PC-9 (cell line): ENCODE measurements at places on chromosomes 1 and 21. TPM values are rescaled to one million over a fixed set of nuclear protein-coding genes. Genes with fewer than 3 reads are reported as not detected.

GRCh38 chr21:18006691-18007090 lies 187.5 kb upstream of the C21orf91 start:
- H3K4me1 ChIP-seq, result no peaks in the 10 kb centered on the region
- H3K36me3 ChIP-seq, result no peaks in the 10 kb centered on the region
- DNase-seq, result no peak
- H3K4me3 ChIP-seq, result no peak overlapping the region

DNA sequence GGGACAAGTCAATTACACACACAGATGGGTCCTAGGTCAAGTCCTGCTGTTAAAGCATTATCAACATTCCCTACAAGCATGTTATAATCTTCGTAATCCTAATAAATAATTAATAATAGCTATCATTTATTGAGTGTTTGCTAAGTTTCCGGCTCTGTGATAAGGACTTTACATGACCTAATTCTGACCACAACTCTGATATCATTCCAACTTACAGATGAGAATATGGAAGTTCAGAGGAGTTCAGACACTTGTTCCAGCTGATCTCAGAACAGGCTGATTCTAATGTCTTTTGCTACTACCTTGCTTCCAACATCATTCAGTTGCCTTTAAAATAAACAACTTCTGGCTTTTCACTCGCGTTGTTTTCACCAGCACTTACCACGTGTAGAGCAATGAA lies 770.1 kb upstream of the CXADR start:
- H3K27ac ChIP-seq, result no peak overlapping the region
- H3K4me1 ChIP-seq, result no peaks in the 10 kb centered on the region
- DNase-seq, result no peak
- no peak overlapping the region for H3K4me3 ChIP-seq
- no peaks in the 10 kb centered on the region for H3K36me3 ChIP-seq

DNA sequence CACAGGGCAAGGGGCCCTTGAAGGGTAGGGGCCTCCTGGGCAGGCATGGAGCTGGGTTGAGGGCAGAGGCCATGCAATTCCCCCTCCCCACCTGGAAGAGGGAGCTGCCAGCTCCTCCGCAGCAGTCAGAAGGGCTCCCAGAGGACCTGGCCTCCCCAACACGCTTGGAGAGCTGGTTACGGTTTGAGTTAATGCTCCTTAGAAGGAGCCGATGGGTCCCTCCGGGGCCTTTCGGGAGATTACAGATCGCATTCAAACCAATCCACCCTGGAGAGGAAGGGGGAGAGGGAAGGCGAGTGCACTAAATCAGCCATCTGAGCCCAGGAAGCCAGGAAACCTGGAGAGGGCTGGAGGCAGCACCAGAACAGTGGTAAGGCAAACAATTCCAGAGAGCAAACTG lies 106.3 kb upstream of the CSF3R start:
- no peak for DNase-seq
- no peaks in the 10 kb centered on the region for H3K4me1 ChIP-seq
- no peak overlapping the region for H3K4me3 ChIP-seq

DNA sequence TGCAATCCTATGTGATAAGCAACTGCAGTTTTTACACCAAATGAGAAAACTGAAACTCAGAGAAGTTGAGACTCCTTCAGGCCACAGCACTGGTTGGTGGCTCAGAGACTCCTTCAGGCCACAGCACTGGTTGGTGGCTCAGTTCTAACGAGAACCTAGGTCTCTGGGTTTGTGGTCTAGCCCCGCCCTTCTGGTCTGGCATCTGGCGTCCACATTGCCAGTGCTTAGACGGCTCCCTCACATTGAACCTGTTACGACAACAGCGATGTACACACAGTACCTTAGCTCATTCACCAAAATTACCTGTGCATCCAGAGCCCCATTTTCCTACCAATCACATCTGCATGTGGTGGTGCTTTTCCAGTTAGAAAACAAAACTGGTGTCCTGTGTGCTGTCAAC lies 66.1 kb downstream of the NID1 start:
- peak overlapping the region; percentile 85 for H3K27ac ChIP-seq
- H3K36me3 ChIP-seq, result no peaks in the 10 kb centered on the region
- no peak for DNase-seq
- H3K4me1 ChIP-seq, result peaks cover 27% of the 10 kb centered on the region

GRCh38 chr1:17717594-17718535 lies 37.3 kb upstream of the ACTL8 start:
- no peaks in the 10 kb centered on the region for H3K36me3 ChIP-seq
- no peaks in the 10 kb centered on the region for H3K27me3 ChIP-seq
- H3K27ac ChIP-seq, result no peak overlapping the region

DNA sequence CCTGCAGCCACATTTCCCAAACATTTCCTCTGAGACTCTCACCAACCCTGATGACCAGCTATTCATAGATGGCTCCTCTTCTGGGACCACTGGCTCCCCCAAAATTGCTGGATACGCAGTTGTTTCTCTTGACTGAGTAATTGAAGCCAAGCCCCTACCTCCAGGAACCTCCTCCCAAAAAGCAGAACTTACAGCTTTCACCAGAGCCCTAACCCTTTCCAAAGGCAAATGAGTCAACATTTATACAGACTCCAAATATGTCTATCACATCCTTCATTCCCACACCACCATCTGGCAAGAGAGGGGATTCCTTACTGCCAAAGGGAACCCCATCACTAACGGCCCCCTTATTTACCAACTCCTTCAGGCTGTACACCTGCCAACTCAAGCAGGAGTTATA lies 20.3 kb upstream of the CA6 start:
- H3K4me3 ChIP-seq, result no peak overlapping the region
- H3K36me3 ChIP-seq, result no peaks in the 10 kb centered on the region
- no peak overlapping the region for H3K27ac ChIP-seq
- H3K4me1 ChIP-seq, result no peaks in the 10 kb centered on the region
- no peaks in the 10 kb centered on the region; the same call in 1 of the 2 replicates for H3K27me3 ChIP-seq
- DNase-seq, result no peak

DNA sequence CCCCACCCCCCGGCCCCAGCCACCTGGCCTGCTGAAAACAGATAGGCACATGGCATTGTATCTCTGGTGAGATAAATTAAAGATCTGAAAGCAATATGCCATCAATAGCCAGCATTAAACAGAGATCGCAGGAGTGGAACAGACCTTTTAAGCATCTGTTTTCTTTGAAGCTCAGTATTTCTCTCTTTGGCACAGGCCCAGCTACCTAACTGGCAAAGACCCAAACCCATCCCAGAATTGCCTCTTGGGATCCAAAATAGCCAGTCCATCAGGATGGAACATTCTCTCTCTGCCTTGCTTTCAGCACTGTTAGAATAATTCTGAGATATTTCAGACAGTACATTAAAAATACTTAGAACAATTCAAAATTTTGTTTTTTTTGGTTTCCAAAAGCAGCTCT lies 46.0 kb downstream of the KCNJ6 start:
- no peak for DNase-seq
- H3K36me3 ChIP-seq, result no peaks in the 10 kb centered on the region
- H3K27ac ChIP-seq, result no peak overlapping the region
- H3K4me1 ChIP-seq, result no peaks in the 10 kb centered on the region
- H3K27me3 ChIP-seq, result peaks cover 8% of the 10 kb centered on the region

GRCh38 chr1:177872308-177872900 lies 97.5 kb downstream of the SEC16B start:
- no peak for DNase-seq
- no peaks in the 10 kb centered on the region for H3K36me3 ChIP-seq
- no peak overlapping the region for H3K4me3 ChIP-seq
- H3K27me3 ChIP-seq, result peaks cover 42% of the 10 kb centered on the region
- H3K27ac ChIP-seq, result no peak overlapping the region

- H3K4me1 ChIP-seq, result peaks cover 18% of the 10 kb centered on the region
- H3K27ac ChIP-seq, result no peak overlapping the region
- H3K27me3 ChIP-seq, result no peaks in the 10 kb centered on the region
- H3K36me3 ChIP-seq, result no peaks in the 10 kb centered on the region
Measured at GRCh38 chr1:203564024-203564423, 62.6 kb upstream of the ATP2B4 start.

DNA sequence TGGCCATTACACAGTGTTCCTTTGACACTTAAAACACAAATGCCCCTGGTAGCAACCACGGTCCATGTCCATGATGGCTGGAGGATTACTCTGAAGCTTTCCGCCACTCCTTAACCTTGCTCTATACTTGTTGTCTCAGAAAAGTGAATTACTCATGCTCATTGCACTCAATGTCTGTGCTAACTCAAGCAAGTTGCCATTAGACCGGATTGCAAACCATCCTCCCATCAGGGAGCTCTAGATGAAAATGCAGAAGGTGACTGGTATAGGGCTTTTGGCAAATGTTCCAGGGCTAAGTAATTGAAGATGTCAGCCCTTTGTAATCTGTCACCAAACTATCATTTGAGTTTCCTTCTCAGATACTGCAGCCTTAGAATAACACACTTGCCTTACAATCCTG lies 1288.3 kb upstream of the B3GALT2 start:
- H3K36me3 ChIP-seq, result no peaks in the 10 kb centered on the region
- no peaks in the 10 kb centered on the region for H3K4me1 ChIP-seq
- no peak overlapping the region for H3K27ac ChIP-seq
- H3K4me3 ChIP-seq, result no peak overlapping the region
- DNase-seq, result no peak

GRCh38 chr1:206479183-206480125 lies 9.2 kb downstream of the IKBKE start:
- H3K36me3 ChIP-seq, result peaks cover 6% of the 10 kb centered on the region; the same call in 1 of the 2 replicates
- H3K27ac ChIP-seq, result no peak overlapping the region
- no peak overlapping the region for H3K4me3 ChIP-seq

- no peak overlapping the region for H3K27ac ChIP-seq
- no peaks in the 10 kb centered on the region for H3K27me3 ChIP-seq
- H3K4me3 ChIP-seq, result no peak overlapping the region
- no peaks in the 10 kb centered on the region for H3K36me3 ChIP-seq
- H3K4me1 ChIP-seq, result 0 out of 2 replicates have a peak, but pooled peaks cover 5% of the 10 kb centered on the region
Measured at GRCh38 chr1:108345776-108346531, 102.1 kb upstream of the NBPF4 start.

- no peaks in the 10 kb centered on the region for H3K4me1 ChIP-seq
- H3K36me3 ChIP-seq, result no peaks in the 10 kb centered on the region
- H3K27me3 ChIP-seq, result no peaks in the 10 kb centered on the region
- H3K27ac ChIP-seq, result no peak overlapping the region
- no peak overlapping the region for H3K4me3 ChIP-seq
Measured at GRCh38 chr1:106526650-106527049, 529.8 kb upstream of the PRMT6 start.

DNA sequence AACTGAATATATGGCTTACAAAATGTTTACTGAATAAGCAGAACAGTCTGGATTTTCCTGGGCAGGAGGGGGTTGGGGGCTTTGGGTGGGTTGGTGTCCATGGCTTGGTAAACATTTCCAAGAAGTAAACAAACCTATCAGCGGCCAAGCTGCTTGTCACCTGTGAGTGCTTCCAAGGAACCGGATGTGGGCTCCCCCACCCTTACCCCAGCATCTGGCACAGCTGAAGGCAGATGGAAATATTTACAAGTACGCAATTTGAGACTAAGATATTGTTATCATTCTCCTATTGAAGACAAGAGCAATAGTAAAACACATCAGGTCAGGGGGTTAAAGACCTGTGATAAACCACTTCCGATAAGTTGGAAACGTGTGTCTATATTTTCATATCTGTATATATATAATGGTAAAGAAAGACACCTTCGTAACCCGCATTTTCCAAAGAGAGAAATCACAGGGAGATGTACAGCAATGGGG lies at the start of gene CLCA1:
Gene CLCA1, plus strand, starts transcription at position 427 of the 477 bp plus-strand sequence. Its CDS starts 45 bp downstream, at position 472.
- H3K4me1 ChIP-seq, result no peaks in the 10 kb centered on the region
- no peak within 1 kb of the TSS for H3K4me3 ChIP-seq
- no peaks in the 10 kb centered on the region for H3K36me3 ChIP-seq
- no peak for DNase-seq
- H3K27me3 ChIP-seq, result no peaks in the 10 kb centered on the region

GRCh38 chr21:15076730-15077129 lies 11.9 kb upstream of the NRIP1 start:
- no peaks in the 10 kb centered on the region for H3K36me3 ChIP-seq
- H3K27ac ChIP-seq, result no peak overlapping the region
- H3K4me3 ChIP-seq, result no peak overlapping the region
- no peak for DNase-seq
- H3K4me1 ChIP-seq, result 0 out of 2 replicates have a peak, but pooled peaks cover 3% of the 10 kb centered on the region

GRCh38 chr1:246709196-246709595 lies 15.0 kb upstream of the SCCPDH start:
- H3K4me1 ChIP-seq, result peaks cover 27% of the 10 kb centered on the region
- no peak for DNase-seq
- H3K27me3 ChIP-seq, result 0 out of 2 replicates have a peak, but pooled peaks cover 4% of the 10 kb centered on the region
- H3K4me3 ChIP-seq, result no peak overlapping the region

DNA sequence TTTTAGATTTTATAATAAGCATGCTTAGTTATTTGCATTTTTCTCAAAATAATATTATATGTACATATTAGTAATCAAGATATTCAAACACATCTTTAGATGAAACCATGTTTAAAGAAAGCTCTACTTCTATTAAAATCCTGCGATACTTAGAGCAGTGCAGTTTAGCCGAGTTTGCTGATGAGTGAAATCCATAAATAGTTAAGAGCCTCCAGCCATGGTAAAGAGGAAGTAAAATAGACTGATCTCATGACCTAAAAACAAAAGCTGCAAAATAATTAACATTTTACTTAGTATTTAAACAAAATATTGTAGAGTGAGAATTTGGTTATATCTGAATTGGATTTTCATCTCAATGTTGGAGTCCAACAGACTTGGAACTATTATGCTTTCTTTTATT lies 147.4 kb upstream of the NRIP1 start:
- no peak for DNase-seq
- peaks cover 44% of the 10 kb centered on the region for H3K4me1 ChIP-seq
- H3K4me3 ChIP-seq, result no peak overlapping the region
- no peak overlapping the region for H3K27ac ChIP-seq
- no peaks in the 10 kb centered on the region for H3K27me3 ChIP-seq

- H3K27ac ChIP-seq, result peak overlapping the region; percentile 64
- H3K27me3 ChIP-seq, result no peaks in the 10 kb centered on the region
- peak; percentile 85 for DNase-seq
- no peak overlapping the region for H3K4me3 ChIP-seq
- H3K36me3 ChIP-seq, result peaks cover 23% of the 10 kb centered on the region; the same call in 1 of the 2 replicates
Measured at GRCh38 chr1:149995927-149996326, 14.6 kb downstream of the OTUD7B start.

DNA sequence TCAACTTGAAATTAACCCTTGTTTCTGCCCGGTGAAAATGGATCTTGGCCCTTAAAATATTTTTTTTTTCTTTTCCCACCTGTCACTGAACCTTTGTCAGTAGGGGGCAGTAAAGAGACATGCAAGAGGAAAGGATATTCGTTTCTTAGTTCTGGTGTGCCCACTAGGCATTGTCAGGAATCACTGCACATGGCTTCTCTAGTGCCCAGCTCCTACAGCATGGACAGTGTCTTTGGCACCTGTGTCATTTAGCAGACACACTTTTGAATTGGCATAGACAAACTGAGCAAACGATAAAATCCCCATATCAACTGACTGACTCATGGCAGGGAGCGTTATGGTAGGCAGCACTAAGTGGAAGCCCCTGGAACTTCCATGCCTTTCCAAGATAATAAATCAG lies 1048.1 kb downstream of the BRINP3 start:
- H3K27me3 ChIP-seq, result no peaks in the 10 kb centered on the region
- no peak overlapping the region for H3K4me3 ChIP-seq
- no peak for DNase-seq
- no peaks in the 10 kb centered on the region for H3K4me1 ChIP-seq
- no peak overlapping the region for H3K27ac ChIP-seq
- H3K36me3 ChIP-seq, result no peaks in the 10 kb centered on the region

- H3K4me1 ChIP-seq, result no peaks in the 10 kb centered on the region
- no peak overlapping the region for H3K27ac ChIP-seq
- 0 out of 2 replicates have a peak, but pooled peaks cover 10% of the 10 kb centered on the region for H3K27me3 ChIP-seq
- no peak for DNase-seq
- H3K4me3 ChIP-seq, result no peak overlapping the region
Measured at GRCh38 chr1:48492392-48492791, 20.4 kb upstream of the SPATA6 start.

GRCh38 chr1:51926171-51926812 lies 47.8 kb upstream of the NRDC start:
- H3K27me3 ChIP-seq, result no peaks in the 10 kb centered on the region
- no peaks in the 10 kb centered on the region for H3K4me1 ChIP-seq
- no peaks in the 10 kb centered on the region for H3K36me3 ChIP-seq
- no peak overlapping the region for H3K27ac ChIP-seq
- no peak overlapping the region for H3K4me3 ChIP-seq
- no peak for DNase-seq

The ATP1A4 gene
- total RNA-seq, result not detected in 2 replicates

The CRABP2 gene
- 142 and 286 TPM in 2 replicates for total RNA-seq

The TAL1 gene
- not detected in 2 replicates for total RNA-seq
